ENCODE measurements at places on chromosomes 6 and 20.

GRCh38 chr20:41178904-41179432 lies 41.6 kb downstream of the PLCG1 start:
- no peak for DNase-seq

DNA sequence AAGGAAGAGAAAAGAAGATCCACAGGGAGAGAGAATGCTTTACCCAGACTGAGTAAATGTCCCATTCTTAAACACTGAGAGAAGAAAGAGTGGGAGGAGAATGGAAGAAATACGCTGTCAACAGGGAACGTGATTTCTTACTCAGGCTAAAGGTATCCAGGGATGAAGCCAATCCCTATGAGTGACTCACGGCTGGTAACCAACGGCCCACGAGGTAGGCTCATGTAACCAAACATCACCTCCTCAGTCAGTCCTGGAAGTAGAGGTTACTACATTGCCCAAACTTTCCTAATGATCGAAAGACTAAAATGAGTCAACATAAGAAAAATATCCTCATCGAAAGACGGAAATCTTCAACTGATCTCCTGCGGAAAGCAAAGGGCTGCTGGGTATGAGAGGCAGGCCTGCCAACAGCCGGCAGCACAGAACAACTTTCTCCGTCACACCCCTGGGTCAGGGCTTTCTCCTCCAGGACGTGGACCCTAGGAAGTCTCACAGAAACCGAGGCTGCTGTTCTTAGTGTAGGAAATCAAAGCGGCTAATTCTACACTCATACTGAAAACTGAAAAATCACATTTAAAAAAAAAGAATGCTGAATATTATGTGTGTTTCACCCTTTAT lies 292.6 kb downstream of the GMDS start:
- DNase-seq: no peak

DNA sequence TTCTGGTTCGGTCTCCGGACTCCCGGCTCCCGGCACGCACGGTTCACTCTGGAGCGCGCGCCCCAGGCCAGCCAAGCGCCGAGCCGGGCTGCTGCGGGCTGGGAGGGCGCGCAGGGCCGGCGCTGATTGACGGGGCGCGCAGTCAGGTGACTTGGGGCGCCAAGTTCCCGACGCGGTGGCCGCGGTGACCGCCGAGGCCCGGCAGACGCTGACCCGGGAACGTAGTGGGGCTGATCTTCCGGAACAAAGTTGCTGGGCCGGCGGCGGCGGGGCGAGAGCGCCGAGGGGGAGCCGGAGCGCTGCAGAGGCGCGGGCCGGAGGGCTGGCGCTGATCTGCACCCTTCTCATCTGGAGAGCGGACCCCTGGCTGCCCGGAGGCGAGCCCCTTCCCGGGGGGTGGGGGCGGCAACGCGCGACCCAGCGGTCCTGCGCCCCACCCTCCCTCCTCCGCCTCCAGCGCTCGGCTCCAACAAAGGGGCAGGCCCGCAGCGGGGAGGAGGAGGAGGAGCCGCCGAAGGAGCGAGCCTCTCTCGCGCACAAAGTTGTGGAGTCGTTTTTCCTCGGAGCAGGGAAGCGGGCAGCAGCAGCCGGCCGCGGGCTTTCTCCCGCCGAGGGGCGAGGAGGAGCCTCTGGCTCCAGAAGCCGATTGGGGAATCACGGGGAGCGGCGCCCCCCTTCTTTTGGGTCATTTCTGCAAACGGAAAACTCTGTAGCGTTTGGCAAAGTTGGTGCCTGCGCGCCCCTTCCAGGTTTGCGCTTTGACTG lies at the start of gene UTRN:
Gene UTRN, plus strand, starts transcription at position 553 of the 765 bp plus-strand sequence. CDS start 6,494 bp downstream, outside the sequence.
- DNase-seq: peak; percentile 7

DNA sequence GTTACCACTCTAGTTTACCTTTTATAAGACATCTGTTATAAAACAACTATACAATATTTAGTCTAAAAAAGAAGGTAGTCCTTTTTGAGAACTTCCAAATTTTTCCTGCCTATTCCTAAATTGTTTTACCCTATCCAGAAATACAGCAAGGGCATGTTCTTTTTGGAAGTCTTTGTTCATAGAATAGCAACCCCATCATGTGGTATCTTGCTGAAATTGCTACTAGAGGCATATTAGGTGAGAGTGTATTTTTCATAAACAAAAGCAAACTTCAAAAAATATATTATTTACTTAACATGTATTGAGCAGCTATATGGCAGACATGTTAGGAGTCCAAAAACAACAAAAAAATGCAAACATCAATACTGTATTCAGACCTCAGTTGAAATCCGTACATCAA lies 371.8 kb upstream of the NRSN1 start:
- DNase-seq: no peak

DNA sequence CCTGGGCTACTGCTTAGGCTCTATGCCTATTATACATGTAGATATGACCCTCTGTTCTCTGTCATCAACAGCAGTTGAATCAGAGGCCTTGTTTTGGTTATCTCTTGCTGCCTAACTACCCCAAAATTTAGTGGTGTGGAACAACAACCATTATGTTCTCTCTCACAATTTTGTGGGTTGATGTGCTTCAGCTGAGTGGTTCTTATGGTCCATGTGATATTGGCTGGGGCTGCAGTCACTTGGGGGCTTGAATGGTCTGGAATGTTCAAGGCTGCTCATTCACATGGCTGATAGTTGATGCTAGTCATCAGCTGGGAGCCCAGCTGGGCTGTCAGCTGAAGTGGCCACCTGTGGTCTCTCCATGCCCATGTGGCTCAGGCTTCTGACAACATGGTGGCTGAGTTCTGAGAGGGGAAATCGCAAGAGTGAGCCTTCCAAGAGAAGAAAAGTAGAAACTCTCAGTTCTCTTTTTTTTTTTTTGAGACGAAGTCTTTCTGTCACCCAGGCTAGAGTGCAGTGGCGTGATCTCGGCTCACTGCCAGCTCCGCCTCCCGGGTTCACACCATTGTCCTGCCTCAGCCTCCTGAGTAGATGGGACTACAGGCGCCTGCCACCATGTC lies 47.8 kb downstream of the SHLD1 start:
- DNase-seq: no peak

- no peak for DNase-seq
Observed at GRCh38 chr6:116444092-116444491, 17.1 kb upstream of the CALHM6 start.

DNA sequence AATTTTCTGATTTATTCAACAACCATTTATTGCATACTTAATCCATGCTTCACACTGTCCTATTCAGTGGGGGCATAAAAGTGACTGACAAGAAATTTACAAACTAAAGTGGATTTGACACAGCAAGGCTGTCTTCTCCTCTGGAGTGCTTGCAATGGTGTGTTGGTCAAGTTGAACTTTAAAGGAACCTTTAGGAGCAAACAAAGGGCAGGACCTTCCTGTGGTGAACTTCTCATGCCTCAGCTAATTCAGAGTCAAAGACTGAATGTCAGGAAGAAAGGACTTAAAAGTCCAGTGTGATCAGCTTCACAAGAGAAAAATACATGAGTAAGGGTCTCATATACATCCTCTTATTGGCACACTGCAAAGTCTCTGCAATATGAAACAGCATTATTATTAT lies 60.8 kb upstream of the TENT5A start:
- DNase-seq: no peak

- DNase-seq: no peak
Observed at GRCh38 chr6:14640631-14641030, 523.1 kb downstream of the CD83 start.

DNA sequence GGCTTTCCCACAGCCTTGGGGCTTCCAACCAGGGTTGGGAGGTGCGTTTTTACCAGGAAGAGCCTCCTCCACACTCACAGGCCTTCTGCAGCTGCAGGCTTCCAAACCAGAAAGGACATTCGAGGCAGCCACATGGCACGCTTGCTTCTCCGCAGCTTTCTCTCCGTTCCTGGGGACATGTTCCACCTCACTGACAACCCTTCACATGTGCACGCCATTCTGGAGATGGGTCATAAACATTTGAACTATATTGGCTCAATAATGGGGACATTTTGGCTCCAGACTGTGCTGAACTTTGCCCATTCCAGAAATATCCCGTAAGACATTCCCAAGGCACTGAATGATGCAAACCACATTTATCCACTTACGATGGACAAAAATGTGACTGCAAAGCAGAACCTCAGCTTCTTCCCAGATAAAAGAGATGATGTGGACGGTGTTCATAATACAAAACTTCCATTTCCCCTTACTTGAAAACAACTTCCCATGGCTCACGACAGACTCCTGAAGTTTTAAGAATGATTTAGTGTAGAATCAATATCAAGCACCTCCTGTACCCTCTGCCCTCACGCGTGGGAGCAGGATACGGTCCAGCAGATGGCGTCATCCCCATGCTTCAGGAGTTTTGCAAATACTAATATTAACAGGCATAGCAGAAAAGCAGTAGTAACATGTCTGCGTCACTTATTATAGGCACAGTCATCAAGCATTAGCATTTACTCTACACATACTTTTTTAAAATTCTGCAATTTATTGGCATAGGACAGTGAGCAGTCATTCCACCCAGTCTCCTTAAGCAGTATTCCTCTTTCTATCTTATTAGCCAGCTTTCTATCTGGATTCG lies 25.4 kb upstream of the FOXF2 start:
- DNase-seq: no peak

- DNase-seq: no peak
Observed at GRCh38 chr20:59807909-59808728, 125.3 kb downstream of the SYCP2 start.

- DNase-seq: no peak
Observed at GRCh38 chr6:134437376-134437775, 119.5 kb upstream of the SGK1 start.

DNA sequence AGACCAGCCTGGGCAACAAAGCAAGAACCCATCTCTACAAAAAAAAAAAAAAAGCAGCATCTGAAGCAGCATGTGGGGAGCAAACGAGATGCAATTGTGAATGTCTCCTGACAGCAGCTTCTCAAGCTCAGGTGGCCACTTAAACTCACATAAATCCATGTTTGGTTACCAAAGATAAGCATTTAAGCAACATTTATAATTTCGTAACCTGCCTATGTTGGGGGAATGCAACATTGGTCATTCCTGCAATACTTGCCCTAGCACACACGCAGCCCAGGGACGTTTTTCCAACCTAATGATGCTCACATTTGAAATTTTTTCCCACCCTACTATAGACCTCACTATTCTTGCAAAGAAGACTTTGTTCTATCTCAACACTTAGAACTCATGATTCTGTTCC lies 113.3 kb downstream of the ZFP64 start:
- DNase-seq: no peak

- DNase-seq: no peak
Observed at GRCh38 chr6:105676857-105677256, 274.0 kb upstream of the PREP start.

GRCh38 chr20:48205786-48206185 lies 420.5 kb upstream of the SULF2 start:
- DNase-seq: no peak

- DNase-seq: no peak
Observed at GRCh38 chr6:10578723-10579122, 57.6 kb downstream of the GCNT2 start.

DNA sequence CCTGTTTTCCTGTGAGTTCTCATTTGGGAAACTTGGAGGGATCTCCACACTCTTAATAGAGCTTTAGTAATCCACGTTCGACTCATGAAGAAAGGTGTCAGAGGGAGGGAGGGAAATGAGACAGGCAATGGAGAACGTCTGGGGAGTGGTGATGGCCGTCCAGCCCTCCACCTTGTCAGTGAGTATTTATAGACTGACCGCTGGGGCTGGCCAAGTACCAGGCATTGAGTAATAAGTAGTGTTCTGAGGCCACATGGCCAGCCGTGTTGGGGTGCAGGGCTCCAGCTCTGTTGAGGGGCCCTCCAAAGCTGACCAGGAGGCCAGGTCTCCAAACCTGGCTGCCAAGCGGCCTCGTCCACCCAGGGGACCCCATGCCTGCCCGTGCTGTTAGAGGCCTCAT lies 11.3 kb upstream of the DSN1 start:
- DNase-seq: no peak

DNA sequence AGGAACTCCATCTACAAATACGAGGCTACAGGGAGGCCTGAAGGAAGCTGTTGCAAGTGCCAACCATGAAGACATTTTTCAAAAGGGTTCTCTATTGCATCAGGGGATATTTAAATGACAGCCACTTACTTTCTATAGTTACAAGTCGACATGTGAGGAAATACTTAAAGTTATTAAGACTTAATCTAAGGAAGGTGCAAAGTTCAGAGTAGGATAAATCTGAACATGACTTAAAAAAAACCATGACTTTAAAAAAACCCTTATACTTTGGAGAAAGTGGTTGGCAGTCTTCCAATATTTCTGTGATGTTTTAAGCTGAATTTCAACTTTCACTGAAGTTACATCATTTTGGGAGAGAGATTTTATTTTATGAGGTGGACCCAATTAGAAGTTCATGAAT lies 56.3 kb upstream of the EMILIN3 start:
- DNase-seq: no peak

DNA sequence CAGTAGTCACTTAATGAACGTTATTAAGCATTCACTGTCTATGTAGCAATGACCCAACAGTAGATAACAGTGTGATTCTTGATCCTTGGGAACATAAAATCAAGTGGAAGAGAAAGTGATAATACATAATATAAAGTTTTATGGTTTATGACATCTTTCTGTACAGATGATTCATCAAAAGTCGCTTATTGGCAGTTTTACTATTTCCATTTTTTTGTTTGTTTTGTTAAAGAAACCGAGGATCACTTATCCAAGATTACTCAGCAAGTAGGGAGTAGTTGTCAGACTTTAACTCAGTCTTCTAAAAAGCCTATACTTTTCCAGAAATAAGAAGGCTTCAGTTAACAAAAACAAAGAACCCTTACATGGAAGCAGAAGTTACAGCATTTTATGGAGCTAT lies 260.8 kb downstream of the ZFAND3 start:
- DNase-seq: no peak

GRCh38 chr6:28269492-28269891 lies 2.5 kb downstream of the ZSCAN26 start:
- DNase-seq: no peak

DNA sequence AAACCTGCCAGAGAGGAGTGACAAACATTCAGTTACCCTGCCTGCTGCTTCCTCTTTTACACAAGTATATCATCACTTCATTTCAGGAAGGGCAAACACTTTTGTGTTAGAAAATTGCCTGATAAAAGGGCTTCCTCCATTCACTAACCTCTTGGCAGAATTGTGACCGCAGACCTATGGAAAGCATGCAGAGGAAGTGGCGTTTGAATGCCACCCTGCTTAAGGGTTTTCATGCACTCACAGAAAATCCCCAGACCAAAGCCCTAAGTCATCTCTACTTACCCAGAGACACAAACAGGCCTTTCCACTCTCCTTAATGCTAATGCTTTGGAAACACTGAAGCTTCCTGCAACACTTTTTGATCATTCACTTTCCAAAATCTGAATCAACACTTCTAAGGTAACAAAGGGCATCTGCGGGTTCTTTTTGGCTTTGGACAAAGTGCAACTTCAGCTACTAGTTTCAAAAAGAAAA lies 22.1 kb upstream of the RALGAPA2 start:
- DNase-seq: no peak

Measured in activated T-cell treated with anti-CD3 and anti-CD28 coated beads for 1 hour (primary cell).